Effector memory CD4-positive, alpha-beta T cell (primary cell): ENCODE measurements at places on chromosomes 2 and 18.

- DNase-seq, result no peak
Measured at GRCh38 chr2:170985407-170985806, 56.4 kb downstream of the GORASP2 start.

- DNase-seq, result no peak
Measured at GRCh38 chr2:152410165-152410597, 75.2 kb downstream of the FMNL2 start.

- no peak for DNase-seq
Measured at GRCh38 chr2:44766220-44766619, 175.3 kb upstream of the SIX3 start.

DNA sequence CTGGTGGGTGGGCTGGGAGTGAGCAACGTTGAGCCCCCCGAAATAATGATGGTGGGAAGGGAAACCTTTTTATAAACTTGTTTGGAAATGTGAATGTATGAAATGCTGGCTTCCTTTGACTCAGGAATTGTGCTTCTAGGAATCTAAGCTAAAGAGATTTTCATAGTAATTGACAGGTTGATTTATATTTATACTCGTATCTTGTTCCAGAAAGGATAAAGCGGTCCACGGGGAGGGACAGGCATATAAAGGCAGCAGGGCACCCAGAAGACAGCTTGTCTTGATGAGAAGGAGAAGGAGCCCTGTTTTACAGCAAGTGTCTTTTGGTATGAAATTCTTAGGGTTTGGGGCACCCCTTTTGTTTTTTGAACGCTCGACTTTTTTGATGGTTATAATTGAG is 157.8 kb downstream of the AGAP1 start:
- no peak for DNase-seq

- DNase-seq, result no peak
Measured at GRCh38 chr18:3995476-3996102, 459.5 kb downstream of the DLGAP1 start.

DNA sequence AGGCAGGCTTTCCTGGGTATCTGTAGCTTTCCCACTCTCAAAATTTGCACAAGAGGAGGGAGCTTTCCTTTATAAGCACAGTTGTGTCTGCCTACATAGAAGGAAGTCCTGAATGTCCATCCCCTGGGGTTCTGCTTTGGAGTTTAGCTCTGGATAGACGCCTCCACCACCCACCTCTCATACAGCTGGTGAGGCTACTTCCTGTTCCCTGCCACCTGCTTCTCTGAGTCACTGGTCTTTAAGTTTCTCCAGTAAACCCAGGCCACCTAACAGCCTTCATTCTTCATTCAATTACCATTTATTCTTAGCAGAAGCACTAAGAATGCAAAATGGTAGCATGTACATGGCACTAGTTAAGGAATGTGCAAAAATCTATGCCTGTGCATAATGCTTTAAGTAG is 407.8 kb downstream of the CDH2 start:
- DNase-seq, result no peak
